ENCODE measurements at places on chromosomes 3 and 15. TPM values are rescaled to one million over a fixed set of nuclear protein-coding genes. Genes with fewer than 3 reads are reported as not detected.

DNA sequence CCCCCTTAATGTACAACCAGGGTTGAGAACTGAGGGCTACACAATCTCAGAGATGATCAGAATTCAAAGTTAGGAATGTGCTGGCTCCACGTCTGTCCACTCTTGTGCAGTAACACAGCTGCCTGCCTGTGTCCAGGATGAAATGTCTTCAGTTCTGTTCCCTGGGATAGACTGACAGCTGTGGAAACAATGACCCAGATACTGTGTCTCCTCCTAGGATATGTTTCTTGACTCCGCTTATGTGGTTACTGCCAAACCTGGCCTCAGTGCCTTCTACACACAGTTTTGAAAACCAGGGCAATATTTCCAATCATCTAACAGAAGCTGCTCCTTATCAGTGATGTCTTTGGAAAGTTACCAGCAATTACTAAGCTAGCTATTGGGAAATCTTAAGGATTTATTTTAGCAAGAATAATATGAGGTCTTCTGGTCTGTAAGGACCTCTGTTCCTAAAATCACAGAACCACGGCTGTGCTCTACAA is 67.6 kb downstream of the NOX5 start:
- no peak for DNase-seq

Gene C3orf49
- not detected for total RNA-seq

DNA sequence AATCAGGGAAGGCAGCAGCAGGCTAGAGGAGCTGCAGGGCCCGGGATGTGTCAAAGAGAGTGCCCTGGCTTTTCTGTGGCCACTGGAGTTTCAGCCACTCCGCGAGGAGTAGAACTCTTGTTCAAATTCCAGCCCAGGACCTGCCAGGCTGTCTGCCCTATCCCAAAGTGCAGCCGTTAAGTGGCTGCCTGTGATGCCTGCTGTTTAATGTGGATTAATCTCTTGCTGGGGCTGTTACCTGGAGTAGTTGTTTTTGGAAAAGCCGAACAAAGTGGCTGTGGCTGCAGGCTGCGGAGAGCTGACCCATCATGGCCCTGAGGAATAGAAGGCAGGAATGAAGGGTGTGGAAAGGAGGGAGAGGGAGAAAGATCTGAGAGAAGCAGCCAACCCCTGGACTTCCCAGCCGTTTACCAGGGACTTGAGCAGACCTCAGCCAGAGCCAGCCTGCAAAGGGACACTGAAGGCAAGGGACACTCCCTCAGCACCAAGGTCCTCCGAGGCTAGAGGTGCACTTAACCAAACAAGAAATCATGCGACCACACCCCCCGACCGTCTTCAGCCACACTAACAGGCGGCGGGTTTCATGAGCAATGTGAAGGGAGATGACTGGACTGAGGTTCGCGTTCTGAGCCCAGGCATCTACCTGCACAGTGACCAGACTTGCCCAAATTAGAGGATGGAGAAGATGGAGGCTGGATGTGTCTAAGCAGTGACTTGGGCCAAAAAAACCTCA is 4.7 kb downstream of the CDAN1 start:
- DNase-seq = no peak

Gene GCHFR
- total RNA-seq = 5.6 TPM

Data from left ventricle myocardium superior (tissue), 1 donor.